ENCODE measurements at places on chromosomes 3 and 15.

- no peak for DNase-seq
These were observed 506.8 kb downstream of the EDEM1 start for GRCh38 chr3:5694266-5694665.

GRCh38 chr3:172148241-172148640, 108.9 kb downstream of the FNDC3B start:
- peak; percentile 27 for DNase-seq

DNA sequence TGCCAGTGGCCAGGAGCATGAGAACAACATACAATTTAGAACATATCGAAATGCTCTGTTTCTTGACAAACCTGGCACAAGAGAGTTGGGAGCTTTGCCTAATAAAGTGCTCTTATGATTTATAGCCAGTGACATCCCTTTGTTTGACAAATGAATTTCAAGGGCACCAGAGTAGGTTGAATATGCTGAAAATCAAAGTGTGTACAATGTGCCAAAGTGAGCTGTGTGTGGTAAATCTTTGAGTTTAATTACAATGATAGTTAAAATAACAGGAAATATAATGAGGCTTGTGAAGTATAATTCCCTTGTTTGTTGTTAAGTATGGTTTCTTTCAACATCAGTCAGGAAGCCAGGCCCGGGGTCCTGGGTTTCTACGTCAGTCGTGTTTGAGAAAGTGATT, 211.9 kb downstream of the EBLN2 start:
- no peak for DNase-seq

DNA sequence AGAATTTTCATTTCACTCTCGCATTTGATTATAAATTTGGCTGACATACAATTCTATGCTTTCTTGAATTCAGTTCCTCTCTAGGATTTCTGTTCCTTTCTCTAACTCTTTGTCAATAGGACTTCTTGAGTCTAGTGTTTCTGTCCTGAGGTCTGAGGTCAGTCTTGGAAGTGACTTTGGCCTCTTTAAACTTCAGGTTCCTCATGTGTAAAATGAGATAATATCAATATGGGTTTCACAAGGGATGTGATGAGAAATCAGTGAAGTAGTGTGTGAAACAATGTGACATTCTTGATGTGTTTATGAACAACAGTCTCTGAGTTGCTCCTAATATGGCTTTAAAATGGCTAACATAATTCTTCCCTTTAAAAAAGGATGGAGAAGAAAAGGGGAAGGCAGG, 92.2 kb downstream of the SV2B start:
- peak; percentile 21 for DNase-seq

DNA sequence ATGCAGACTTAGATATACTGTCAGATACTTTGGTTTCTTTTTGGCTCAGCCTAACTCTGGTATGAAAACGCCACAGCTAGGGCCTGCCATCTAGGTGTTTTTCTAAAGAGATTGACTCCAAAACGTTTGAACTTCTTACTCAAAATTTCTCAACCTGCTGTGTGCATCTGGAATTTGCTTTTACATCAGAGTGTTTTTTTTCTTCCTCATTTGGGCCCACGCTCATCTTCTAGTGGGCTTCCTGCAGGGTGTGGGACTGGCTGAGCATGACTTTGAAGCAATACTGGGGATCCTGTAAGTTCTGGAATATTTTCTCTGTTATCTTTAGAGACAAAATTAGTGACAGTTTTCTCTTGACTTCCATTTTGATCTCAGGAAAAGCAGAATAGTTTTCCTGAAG, 117.8 kb downstream of the NR1D2 start:
- no peak for DNase-seq

DNA sequence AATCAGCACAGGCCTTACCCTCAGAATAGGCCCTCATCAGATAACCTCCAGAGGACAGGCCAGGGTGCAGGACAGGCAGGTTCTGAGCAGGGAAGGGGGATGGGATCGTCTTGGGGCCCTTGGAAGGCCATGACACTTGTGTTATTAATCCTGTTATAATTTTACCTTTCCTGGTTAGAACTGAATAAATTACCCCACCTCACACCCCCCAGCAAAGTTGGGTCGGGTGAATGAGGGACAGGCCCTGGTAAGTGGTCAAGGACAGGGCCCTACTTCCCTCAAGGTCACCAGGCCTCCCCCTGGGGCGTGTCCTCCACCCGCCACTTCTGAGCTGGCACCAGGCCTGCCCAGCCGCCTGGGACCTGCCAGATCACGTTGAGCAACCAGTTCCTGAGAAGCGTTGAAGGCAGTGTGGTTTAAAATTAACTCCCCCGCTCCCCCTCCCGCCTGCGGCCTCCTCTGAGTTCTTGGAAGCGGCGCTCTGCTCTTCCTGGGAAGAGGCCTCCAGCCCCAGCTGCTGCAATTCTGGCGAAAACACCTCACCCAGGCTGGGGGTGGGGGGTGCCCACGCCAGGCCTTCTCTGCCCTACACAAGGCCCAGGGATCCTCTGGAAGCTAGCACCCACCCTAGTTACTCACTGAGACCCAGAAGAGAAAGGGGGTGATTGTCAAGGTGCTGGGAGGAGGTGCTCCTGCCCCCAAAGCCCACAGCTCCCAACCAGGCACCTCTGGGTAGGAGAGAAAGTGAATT, 10.6 kb downstream of the CISH start:
- DNase-seq = no peak

DNA sequence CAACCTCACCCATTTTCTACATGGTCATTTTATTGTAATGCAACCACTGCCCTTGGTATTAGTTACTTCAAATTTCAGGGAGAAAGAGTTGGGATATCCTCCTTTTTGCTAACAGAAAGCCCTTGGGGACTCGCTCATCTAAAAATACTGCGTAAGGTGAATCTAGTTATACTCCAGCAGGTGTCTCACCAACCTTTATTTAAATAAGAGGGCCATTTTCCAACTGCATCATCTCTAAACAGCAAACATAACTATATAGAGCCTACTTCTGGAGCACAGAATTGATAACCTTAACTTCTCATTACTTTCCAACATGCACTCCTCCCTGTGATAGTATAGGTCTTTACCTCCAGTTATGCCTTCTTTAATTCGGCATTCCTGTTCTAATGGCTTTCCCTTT, 77.5 kb downstream of the TBL1XR1 start:
- DNase-seq = no peak

GRCh38 chr15:101266034-101266433, 11.3 kb downstream of the SELENOS start:
- no peak for DNase-seq
